ENCODE measurements at places on chromosomes 2 and 18. TPM values are rescaled to one million over a fixed set of nuclear protein-coding genes. Genes with fewer than 3 reads are reported as not detected.

The ASB18 gene
- total RNA-seq, result not detected

The C1QL2 gene
- not detected for total RNA-seq

The PAX8 gene
- total RNA-seq, result 0.17 TPM

The FIGLA gene
- total RNA-seq, result not detected

The DHRS9 gene
- total RNA-seq, result not detected

The RSAD2 gene
- not detected for total RNA-seq

The TNFRSF11A gene
- total RNA-seq, result 0.30 TPM

The UGT1A10 gene
- not detected for total RNA-seq

The B4GALT6 gene
- 3.0 TPM for total RNA-seq

The LAMA3 gene
- total RNA-seq, result 1.3 TPM

The MERTK gene
- 0.74 TPM for total RNA-seq

The IL36RN gene
- total RNA-seq, result not detected

The LGALSL gene
- 3.6 TPM for total RNA-seq

The INHBB gene
- not detected for total RNA-seq

The DAW1 gene
- total RNA-seq, result 6.5 TPM

Measured in bronchus fibroblast of lung (primary cell).